ENCODE measurements at places on chromosomes 1 and 21.

DNA sequence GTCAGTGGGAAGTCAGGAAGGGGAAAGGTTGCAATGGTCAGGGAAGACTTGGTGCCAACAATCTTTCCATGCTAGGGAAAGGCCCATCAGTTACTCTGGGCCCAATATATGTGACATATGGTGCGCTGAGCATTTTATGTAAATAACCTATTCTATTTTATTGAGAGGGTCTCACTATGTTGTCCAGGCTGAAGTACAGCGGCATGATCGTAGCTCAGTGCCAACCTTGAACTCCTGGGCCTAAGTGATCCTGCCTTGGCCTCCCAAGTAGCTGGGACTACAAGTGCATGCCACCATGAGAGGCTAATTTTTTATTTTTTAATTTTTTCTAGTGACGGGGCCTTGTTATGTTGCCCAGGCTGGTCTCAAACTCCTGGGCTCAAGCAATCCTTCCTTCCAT is 6.8 kb downstream of the UQCRH start:
- no peak for DNase-seq

DNA sequence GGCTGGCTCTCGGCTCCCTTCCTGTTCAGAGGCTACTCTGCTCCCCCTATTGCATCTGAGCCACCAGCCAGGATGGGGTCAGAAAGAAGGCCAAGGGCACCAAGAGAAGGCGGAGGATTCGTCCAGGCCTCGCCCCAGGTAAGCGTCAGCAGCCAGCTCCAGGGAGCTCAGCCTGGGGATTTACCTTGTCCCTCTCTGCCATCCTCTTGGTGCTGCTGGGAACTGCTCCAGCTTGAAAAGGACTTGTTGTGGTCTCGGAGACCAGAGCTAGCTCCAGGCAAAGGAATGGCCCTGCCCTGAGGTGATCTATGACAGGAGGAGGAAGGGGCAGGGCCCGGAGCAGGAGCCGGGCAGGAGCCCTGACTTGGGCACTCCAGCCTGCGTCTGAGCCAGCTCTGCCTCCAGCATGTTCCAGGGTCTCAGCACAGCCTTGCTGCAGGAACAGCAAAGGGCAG is 113.7 kb upstream of the IFFO2 start:
- DNase-seq, result no peak

DNA sequence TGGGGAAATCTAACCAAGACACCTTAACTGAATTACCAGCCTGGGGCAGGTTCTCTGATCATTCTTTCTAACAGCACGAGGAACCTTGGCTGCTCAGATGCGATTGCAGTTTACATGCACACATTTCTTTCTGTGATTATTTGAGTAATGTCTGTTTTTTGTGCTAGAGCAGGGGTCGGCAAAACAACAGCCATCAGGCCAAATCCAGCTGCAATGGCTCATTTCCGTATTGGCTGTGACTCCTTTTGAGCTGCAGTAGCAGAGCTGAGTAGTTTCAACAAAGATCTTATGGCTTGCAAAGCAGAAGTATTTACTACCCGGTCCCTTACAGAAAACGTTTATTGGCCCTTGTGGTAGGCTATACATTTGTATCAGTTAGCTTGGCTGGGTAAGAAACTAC is 37.1 kb downstream of the ZBTB18 start:
- no peak for DNase-seq

DNA sequence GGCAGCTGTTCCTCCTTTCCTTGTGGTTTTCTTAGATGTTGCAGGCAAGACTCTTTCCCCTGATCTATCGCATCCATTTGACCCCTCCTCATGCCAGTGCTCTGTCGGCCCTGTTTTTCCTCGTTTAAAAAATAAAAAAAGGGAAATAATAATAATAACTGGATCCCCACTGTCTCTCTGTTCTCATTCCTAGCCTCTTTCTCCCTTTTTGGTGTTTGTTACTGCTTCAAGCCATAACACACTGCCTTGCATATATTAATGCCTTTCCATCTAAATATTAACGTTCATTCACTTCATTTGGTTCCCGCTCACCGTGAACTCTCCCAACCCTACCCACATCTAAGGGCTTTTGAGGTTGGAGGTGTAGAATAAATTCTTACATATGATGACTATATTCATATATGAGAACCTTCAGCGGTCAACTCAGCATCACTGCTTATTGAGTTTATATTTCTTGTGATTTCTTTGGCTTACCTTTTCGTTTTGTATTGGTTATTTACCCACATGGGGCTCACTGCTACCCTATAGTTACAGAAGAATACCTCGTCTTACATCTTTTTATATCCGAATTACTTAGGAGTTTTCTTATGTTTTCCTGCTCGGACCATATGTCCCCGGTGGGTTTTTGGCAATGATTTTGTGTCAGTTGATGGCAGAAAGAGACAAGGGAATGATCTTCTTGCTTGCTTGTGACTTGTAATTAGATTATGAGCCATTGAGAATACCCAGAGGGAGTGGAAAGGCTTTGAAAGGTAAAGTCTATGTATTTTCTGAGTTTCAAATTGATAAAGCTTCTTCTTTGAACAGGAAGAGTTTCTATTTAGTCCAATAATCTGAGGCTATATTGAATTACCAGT is 805 bp downstream of the ATG4C start:
- DNase-seq, result peak; percentile 17

DNA sequence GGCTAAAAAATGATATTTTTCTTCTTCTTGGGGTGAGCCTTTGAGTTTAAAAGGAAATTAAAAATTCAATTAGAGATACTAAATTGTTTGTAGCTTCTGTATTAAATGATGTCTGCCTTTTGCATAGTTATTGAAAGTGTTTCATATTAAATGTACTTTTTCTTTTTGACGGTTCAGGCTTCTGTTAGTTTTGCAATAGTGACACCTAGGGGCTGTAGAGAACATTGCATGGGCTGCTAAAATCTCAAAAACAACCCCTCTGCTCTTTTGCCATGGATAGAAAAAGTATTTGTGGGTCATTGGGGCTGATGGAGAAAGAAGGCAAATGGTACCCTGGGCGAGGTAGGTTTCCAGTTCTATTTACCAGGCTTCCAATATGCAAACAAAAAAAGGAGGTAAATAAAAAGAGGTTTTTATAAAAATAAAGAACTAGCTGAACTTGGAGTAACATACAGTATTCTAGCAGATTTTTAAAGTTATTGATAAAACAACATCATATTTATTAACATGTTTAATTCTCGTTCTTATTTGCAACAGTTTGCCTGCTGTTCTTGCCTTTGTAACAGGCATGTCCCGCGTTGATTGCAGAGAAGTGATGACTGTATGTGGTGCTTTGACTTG is 115.4 kb upstream of the HOOK1 start:
- no peak for DNase-seq

DNA sequence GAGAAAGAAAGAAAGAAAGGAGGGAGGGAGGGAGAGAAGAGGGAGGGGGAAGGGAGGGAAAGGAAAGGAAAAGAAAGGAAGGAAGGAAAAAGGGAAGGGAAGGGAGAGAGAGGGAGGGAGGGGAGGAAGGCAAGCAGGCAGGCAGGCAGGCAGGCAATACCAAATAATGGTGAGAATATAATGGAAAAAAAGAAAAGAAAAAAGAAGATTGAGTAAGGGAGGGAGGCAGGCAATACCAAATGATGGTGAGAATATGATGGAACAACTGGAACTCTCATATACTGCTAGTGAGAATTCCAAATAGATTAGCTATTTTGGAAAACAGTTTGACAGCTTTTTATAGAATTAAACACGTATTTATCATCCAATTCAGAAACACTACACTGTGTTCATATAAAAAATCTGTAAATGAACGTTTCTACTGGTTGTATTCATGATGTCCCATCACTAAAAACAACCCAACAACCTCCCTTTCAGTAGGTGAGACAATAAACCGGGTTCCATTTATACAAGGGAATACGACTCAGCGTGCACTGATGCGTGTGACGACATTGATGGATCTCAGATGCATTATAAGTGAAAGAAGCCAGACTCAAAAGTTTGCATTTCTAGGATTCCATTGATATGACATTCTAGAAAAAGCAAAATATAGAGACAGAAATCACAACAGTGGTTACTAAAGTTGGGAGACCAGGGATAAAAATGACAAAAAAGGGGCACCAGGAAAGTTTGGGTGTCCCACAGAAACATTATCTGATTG is 226.4 kb downstream of the DSCAM start:
- no peak for DNase-seq

DNA sequence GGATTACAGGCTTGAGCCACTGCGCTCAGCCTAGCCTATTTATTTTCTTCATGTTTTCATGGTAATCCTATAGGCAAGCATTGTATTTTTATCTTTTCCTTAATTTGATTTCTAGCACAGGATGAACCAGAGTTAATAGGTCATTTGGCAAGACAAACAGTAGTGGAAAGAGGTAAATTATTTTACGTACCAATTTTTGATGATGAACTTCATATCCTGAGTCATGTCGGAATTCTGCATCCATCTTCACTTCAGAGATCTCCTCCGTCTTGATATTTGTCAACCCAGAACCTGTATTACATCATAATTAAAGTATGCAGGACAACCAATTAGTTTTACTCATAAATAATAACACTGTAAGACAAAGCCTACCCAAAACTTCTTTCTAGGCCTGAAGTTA is 162.6 kb downstream of the GABPA start:
- no peak for DNase-seq

DNA sequence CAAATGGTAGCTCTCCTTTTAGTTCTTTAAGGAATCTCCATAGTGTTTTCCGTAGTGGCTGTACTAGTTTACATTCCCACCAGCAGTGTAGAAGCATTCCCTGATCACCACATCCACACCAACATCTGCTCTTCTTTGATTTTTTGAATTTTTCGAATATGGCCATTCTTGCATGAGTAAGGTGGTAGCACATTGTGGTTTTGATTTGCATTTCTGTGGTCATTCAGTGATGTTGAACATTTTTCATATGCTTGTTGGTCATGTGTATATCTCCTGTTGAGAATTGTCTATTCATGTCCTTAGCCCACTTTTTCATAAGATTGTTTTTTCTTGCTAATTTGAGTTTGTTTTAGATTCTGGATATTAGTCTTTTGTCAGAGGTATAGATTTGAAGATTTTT is 84.6 kb upstream of the B3GALT2 start:
- no peak for DNase-seq

GRCh38 chr1:108886292-108886691 is 9.5 kb downstream of the GPSM2 start:
- DNase-seq, result no peak

DNA sequence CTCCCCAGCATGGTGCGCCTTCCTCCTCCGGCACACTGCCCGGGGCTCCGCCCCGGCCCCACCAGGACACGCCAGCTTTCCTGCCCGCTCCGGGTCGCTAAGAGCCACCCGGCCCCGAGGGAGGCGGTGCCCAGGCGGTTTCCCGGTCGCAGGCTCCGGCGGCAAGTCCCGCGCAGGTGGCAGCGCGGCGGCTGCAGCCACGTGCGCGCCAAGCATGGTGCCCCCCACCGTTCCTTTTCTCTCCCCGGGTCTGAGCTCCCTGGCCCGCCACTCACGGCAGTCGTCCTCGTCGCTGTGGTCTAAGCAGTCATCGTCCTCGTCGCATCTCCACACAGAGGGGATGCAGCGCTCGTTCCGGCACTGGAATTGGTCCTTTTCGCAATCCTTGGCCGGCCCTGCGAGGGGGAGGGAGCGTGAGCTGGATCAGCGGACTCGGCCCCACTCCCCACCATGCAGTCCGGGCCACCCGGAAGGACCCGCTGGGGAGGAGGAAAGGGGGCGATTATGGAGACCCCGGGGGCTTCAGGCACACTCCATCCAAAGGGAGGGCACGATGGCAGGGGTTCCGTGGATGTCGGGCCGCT is 1.2 kb downstream of the LRP8 start:
- no peak for DNase-seq

- DNase-seq, result no peak
These were observed 121.4 kb downstream of the RRAGC start for GRCh38 chr1:38738207-38738606.

- no peak for DNase-seq
These were observed 245.8 kb downstream of the PLA2G4A start for GRCh38 chr1:187074445-187075048.

- DNase-seq, result no peak
These were observed 449.9 kb downstream of the NUF2 start for GRCh38 chr1:163771637-163772036.

DNA sequence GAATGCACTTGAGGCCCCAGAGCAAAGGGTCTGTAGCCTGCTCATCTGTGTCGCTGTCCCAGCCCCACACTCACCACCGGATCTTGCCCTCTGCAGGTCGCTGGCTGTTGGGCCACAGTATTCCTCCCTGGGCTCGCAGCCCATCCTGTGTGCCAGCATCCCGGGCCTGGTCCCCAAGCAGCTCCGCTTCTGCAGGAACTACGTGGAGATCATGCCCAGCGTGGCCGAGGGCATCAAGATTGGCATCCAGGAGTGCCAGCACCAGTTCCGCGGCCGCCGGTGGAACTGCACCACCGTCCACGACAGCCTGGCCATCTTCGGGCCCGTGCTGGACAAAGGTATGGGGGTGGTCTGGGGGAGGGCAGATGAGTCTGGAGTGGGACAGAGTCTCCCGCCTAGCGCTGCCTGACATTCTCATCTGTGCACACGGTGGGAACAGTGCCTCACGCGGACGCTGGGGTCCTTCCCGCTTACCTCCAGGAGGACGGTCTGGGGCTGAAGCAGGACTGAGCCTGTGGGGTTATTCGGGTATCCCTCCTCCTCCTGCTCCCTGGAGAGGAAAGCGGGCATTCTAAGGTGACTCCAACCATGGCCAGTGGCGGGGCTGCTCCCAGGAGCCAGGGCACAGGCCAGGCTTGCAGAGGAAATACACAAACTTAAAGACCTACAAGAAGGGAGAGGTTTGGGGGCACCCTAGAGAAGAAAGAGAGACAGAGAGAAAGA is 15.9 kb downstream of the WNT3A start:
- DNase-seq, result no peak

GRCh38 chr1:101205457-101205856 is 31.4 kb upstream of the S1PR1 start:
- DNase-seq, result peak; percentile 15

DNA sequence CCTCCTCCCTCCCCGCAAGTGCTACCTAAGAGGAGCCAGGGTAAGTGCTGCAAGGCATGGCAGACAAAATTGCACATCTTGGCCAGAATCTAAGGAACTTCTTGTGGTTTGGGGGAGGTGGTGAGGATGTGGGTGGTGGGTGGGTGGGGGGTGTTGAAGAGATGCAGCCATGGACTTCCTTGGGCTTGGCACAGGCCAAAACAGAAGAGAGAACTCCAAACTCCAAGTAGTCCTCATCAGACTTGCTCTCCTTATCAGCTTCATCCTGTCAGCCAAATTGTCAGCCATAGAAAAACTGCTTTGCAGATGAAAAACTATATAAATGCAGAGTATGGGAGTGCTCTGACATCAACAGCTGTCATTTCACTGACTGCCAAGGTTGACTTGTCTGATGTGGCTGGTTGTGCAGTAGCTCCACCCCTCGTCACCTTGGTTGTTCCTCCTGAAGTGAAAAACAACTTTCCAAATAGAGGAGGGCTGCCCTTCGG is 7.1 kb downstream of the AMIGO1 start:
- no peak for DNase-seq

Data from NCI-H524 (cell line).